ENCODE measurements at places on chromosomes 4 and X.

GRCh38 chr4:100430451-100430850 is 87.4 kb downstream of the EMCN start:
- DNase-seq: no peak

- no peak for DNase-seq
Observed at GRCh38 chr4:87353592-87353991, 30.9 kb upstream of the HSD17B13 start.

DNA sequence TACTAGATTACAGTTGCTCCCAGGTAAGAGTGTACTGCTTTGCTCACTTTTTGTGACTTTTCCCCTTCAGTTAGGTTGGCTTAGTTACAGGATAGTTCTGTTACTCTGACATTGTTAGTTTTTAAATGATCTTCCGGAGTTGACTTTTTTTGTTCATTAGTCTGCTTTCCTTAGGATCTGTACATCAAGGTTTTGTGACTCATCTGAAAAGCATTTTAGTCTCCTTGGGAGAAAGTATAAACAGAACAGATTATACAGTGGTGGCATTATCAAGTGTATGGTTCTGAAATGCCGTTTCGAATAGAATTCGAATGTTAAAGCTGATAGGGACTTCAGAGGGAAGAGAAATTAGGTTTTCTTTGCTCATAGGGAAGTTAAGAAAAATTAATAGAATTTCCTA is 63.3 kb downstream of the USP9X start:
- no peak for DNase-seq

DNA sequence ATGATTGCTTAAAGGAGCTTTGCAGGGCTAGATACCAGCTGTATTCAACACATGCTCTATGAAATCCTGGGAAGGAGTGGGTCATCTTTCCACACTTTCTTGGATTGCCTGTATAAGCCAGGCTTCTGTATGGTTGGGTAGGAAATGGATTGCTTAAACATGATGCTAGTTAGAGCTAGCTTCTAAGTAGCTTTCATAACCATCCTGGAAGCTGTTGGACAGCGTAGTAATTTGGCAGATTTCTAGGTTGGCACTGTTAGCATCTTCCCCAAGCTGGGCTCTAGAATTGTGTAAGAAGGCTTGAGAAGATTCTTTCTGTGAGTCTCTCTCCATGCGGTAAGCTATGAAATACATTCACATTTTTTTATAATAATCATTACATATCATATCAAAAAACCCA is 127.3 kb downstream of the LINC00632 start:
- DNase-seq: no peak

DNA sequence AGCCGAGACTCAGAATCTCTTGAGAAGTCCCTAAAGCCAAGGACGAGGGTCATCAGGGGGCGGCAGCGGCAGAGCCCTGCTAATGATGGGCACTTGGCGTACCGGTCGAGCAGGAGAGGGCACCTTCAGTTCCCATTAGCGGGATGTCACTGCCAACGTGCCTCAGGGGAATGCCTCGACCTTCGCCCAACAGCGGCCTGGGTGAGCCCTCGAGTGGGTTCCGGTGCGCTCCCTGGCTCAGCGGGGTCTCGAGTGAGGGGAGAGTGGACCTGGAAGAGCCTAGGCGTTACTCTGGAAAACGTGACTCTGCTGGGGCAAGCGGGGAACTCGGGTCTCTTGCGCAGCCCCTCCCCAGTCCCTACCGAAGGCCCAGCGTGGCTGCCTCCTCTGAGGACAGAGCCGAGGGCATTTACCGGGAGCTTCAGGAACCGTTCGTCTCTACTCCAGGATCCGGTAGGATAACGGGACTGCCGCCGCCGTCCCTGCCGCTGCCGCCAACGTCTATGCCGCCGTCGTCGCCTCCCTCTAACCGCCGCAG is 36.9 kb downstream of the PGRMC1 start:
- DNase-seq: no peak

DNA sequence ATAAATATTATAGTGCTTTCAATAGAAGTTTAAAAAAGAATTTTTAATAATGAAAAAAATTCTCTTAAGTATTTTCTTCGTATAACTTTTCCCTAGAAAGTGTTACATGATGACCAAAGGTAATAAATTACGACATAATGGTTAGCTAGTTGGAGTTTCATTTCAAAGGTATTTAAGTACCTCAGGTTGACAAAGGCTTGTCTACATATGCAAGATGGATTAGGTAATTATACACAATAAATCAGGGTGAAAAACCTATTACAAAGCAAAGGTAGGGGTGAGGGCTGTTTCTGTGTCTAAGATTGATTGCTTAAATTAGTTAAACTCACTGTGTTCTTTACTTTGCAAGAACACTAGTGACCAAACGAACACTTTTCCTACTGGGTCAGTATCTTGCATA is 508.5 kb upstream of the FAT1 start:
- no peak for DNase-seq

DNA sequence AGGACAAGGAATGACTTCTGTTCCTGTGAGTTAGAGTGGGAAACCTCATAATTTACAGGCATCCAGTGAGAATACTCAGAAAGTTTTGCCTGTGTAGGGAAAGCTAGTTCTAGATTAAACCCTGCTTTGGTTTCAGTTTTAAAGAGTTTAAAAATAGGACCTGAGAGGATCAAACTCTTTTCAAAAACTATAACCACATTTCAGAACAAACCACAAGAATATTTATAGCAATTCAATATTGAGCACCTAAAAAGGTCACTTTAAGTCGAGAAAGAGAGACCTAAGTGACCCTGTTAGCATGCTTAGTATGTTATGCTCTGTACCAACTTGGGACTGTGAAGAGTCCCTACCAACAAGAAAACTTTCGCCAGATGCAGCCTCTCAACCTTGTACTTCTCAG is 17.4 kb upstream of the PWWP3B start:
- no peak for DNase-seq

- no peak for DNase-seq
Observed at GRCh38 chr4:7890635-7891393, 48.8 kb downstream of the AFAP1 start.

- no peak for DNase-seq
Observed at GRCh38 chrX:151596282-151596681, 32.8 kb downstream of the PASD1 start.

GRCh38 chr4:154506253-154506652 is 14.7 kb upstream of the DCHS2 start:
- DNase-seq: peak; percentile 31

DNA sequence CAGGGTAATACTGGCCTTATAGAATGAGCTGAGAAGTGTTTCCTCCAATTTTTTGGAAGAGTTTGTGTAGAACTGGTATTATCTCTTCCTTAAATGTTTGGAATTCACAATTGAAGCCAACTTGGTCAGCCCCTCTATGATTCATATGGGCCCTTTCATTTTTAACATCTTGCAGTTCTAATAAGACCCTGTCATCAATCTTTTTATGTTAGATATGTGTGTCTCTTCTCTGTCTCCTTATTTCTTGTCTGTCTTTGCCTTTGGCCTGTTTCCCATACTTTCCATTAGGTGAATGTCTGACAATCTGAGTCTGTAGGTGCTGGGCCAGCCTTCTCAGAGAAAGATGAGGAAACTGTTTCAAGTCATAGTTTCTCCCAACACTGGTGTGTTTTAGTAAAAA is 88.7 kb downstream of the SLC16A2 start:
- DNase-seq: no peak

DNA sequence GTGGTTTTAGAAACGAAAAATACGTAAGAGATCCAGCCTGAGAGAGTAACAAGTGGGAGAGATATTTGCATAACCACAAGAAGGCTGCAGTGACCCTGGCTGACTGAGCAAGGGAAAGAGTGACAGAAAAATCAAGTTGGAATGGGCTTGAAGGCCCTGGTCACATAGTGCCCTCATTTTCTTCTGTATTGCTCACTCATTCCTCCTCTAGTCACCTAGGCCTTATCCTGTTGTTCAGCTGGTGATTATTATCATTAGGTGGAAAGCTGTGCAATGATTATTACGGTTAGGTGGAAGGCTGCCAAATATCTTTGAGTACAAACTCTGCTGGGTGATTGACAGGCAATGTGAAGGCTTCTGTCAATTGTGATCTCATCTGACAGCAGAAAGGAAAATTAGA is 2384.1 kb downstream of the PCDH7 start:
- DNase-seq: no peak

DNA sequence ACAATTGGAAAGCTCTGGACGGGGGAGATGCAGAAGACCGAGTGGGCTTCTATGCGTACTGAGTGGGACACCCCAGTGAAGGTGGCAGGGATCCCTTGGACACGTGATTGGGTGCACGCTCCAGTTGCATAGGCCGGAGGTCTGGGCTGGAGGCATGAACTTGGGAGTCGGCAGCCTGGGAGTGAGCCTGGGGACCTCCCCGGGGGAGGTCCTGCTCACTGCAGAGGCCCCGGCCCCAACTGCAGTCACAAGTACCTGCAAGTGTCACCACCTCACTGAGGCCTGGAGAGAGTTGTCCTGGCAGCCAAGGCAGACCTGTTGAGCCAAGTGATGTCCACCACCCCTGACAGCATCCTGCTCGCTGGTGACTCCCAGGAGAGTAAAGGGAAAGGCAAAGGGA is 49.3 kb upstream of the HMX1 start:
- no peak for DNase-seq

- DNase-seq: no peak
Observed at GRCh38 chr4:123816462-123816861, 419.9 kb downstream of the SPRY1 start.

GRCh38 chr4:74714611-74715130 is 79.7 kb downstream of the BTC start:
- DNase-seq: no peak

DNA sequence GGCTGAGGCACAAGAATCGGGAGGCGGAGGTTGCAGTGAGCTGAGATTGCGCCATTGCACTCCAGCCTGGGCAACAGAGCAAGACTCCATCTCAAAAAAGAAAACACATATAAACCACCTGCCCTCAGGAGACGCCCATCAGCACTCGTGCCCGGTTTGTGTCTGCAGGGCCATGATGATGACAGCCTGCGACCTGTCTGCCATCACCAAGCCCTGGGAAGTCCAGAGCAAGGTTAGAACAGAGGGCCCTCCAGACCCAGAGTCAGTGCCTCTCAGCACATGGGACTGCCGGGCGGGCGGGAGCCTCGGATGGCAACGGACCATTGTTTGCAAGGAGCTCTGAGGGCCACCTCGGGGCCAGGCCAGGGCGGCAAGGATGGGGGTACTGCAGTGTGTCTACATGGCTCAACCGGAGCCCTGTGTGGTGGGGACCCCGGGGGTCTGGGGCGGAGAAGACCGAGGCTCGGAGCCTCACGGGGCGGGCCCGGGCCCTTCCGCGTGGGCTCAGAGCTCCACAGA is 9.3 kb downstream of the ATP5ME start:
- DNase-seq: no peak

GRCh38 chr4:1290165-1290977 is 680 bp downstream of the MAEA start:
- DNase-seq: no peak

DNA sequence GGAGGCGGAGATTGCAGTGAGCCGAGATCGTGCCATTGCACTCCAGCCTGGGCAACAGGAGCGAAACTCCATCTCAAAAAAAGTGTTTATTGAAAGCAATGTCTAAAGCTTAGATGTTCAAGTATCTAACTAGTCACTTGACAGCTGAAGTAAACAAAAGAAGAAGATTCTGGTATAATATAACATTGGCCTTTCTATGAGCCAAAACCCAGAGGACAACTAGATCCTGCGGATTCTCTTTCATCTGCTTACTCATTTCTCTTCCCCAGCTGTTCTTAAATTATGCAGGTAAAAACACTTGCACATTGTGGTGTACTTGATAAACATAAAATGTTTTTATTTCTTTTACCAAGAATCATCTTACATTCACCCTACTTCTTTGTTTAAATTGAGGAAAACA is 24.1 kb upstream of the AREG start:
- no peak for DNase-seq

DNA sequence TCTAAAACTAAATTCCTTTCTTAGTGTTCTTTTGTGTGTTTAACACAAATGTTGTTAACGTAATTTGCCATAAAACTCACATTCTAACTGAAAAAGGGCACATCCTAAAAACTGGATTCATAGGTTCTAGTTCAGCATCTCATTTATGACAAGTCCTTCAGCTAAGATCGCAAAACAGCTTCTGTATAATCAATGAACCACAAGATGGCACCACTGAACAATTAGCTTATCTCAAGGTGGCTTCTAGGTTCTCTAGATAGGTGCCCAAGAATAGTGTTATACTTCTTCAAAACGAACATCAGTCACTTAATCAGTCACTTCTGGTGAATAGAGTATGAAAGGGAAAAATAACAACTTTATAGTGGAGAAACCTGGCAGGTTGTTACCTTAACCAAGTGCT is 54.3 kb downstream of the NRK start:
- DNase-seq: peak; percentile 37

DNA sequence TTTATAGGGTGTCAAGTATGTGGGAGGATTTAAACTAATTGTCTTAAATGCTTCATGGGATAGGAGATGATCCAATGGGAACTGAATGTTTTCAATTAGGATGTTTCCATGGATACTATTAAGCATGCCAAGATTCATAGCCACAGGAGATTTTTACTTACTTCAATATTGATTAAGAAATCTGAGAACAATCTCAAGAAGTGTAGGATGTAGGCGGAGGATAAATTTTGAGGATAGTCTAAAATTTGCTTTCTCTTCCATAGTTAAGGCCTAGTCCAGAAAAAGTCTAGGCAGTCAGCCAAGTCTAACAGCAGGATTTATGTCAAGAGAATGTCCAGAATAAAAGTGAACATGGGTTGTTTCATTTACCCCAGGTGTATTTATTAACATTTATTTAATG is 32.8 kb downstream of the REPS2 start:
- DNase-seq: no peak

GRCh38 chr4:161629694-161630441 is 533.9 kb downstream of the FSTL5 start:
- DNase-seq: no peak

- DNase-seq: no peak
Observed at GRCh38 chr4:133147921-133148689, 989 bp upstream of the PCDH10 start.

GRCh38 chr4:88211473-88212252 is 53.2 kb upstream of the ABCG2 start:
- DNase-seq: peak; percentile 26

DNA sequence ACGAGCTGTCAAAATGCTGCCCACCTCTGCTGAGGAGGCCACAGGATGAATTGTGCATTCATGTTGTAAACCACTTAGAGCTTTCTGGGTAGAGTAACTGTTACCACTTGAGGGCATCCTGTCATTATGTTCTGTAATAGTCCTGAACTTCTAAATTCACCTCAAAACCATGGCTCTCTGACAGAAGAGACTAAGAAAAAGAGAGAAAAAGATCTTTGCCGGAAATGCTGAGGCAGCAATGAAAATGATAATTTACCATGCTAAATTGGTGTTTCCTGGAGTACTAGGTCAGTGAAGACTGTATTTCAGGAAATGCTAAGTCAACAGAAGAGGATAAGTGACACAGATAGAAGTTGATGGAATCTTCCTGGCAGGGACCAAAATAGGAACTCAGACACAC is 942.3 kb upstream of the SLIT2 start:
- DNase-seq: peak; percentile 36

GRCh38 chr4:101555341-101555880 is 208.1 kb upstream of the PPP3CA start:
- DNase-seq: no peak

- DNase-seq: no peak
Observed at GRCh38 chr4:7932287-7932686, 7.4 kb downstream of the AFAP1 start.

Data from NCI-H2227 treated with DMSO at 0.1 percent for 48 hours (cell line).